Stimulated activated CD8-positive, alpha-beta memory T cell treated with anti-CD3 and anti-CD28 coated beads, Interleukin-2, amount 100 ng/mL, for 48 hours (primary cell): ENCODE measurements at places on chromosomes 2 and 18.

DNA sequence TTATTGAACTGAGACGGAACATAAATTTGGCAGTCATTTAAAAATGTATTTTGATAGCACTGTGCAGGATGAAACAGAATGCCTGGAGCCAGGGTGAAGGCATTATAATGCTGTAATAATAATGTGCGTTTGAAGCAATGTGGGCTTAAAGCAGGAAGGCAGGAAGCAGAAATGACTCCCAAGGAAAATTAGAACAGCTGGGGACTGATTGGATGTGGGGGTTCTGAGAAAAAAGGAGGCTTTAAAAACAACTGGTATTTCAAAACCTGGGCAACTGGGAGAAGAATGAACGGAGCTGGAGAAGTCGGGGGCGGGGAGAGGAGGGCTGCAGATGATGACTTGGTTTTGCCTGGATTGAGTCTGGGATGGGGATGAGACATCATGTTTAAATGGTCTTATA lies 12.6 kb downstream of the FAM124B start:
- DNase-seq, result no peak

DNA sequence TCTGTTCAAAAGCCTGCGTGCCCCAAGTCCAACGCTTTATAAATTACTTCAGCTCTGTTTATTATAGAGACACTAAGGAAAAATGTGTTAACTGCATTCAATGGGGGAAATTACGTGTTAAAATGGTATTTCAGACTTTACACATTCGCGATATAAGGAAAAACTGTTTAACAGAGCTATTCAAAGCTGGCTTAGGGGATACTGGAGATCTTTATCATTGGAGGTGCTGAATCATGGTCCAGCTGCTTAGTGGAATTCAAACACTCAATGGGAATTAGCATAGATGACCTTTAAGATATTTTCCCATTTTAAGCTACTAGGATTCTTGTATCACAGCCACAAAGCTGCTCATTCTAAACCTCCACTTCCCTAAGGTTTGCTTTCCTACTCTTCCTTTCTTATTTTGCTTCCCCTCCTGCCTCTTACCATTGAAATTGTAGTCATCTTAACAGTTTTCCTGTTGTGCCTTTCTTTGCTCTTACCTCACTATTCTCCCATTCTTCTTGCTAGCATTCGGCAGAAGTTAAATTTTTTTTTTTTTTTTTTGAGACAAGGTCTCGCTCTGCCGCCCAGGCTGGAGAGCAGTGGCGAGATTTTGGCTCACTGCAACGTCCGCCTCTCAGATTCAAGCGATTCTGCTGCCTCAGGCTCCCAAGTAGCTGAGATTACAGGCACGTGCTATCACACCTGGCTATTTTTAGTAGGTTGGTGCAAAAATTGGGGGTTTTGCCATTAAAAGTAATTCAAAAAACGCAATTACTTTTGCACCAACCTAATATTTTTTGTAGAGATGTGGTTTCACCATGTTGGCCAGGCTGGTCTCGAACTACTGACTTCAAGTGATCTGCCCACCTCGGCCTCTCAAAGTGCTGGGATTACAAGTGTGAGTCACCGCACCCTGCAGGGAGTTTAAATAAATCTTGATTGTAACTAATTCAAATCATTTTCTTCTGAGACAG lies 6.5 kb downstream of the SULT6B1 start:
- no peak for DNase-seq

DNA sequence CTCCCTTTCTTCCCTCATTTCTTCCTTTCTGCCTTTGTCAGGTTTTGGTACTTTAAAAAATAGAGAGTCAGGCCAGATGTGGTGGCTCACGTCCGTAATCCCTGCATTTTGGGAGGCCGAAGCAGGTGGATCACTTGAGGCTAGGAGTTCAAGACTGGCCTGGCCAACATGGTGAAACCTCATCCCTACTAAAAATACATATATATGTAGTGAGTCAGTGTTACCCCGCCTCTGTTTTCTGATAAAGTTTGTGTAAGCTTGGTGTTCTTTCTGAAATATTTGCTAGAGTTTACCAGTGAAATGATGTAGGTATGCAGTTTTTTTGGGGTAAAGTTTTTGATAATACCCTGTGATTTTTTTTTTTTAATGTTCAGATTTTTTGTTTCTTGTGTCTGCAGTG lies 58.8 kb downstream of the DGKD start:
- DNase-seq, result no peak

DNA sequence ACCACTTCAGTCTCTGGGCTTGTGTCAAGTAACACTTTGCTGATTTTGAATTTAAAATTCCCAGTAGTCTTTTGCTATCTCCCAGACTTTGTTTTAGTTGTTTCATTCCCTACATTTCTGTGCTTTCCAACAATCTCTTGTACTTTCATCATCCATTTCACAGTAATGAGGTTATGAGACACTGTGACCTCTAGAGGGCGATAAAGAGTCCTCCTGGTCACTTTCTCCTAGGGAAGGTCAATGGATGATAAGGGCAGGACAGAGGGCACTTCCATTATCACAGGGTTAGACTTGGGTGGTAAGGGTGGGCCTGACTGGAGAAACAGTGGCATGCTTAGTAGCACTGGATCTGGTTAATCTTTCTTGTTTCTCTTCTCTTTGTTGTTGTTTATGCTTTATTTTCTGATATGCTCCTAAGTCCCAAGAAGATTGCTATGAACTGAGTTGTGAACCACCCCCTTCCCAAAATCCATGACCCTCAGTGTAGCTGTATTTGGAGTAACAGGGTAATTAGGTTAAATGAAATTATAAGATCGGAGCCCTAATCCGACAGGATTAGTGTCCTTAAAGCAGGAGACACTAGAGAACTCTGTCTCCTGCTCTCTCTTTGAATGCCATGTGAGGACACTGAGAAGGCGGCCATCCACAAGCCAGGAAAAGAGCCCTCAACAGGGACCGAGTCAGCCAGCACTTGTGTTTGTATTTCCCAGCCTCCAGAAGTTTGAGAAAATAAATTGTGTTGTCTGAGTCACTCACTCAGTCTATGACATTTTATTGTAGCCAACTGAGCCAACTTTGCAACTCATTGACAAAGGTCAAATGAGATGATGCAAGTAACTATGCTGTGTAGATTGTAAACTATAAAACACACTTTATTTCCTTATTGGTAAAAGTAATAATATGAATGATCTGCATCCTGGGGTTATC lies 779.2 kb downstream of the CNTNAP5 start:
- no peak for DNase-seq

- DNase-seq, result no peak
These were observed 13.1 kb downstream of the KLHL14 start for GRCh38 chr18:32759611-32760167.

GRCh38 chr2:23777826-23778225 lies 149.1 kb downstream of the ATAD2B start:
- DNase-seq, result no peak

GRCh38 chr2:148909114-148909513 lies 34.1 kb downstream of the KIF5C start:
- no peak for DNase-seq

GRCh38 chr2:107585851-107586250 lies 240.8 kb upstream of the RGPD4 start:
- DNase-seq, result no peak

- no peak for DNase-seq
These were observed 22.7 kb downstream of the IAH1 start for GRCh38 chr2:9497017-9497416.

DNA sequence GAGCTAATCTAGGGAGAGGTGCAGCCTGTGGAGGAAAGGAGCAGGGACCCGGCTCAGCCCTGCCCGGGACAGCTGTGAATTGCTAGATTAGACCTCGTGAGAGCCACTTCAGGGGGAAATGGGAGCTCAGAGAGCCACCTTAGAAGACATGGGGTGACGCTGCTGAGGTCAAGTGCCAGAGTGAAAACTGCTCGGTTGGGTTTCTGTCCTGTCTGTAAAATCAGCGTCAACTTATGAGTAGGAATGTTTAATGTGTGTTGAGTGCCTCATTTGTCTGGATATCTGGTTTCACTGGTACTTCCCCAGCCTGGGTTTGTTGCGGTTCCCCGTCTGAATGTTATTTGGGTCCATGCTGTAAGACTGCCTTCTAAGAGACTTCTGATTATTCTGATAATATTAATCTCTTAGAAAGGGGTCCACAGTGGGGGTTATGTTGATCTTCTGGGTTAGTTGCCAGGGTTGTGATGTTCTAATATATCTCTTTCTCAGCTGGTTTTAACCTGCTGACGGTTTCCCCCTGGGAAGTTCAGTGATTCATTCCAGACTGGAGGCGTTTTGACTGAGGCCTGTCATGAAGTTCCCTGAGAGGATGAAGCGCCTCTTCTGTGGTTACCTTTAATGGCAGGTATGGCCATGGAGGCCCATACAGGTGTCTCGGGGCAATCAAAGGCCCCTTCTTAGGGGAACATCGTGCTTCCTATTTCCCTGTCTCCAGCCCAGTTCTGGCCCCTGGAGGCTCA lies 175.9 kb downstream of the SH3RF3 start:
- DNase-seq, result no peak

GRCh38 chr2:144798034-144798433 lies 278.1 kb upstream of the ZEB2 start:
- DNase-seq, result no peak

DNA sequence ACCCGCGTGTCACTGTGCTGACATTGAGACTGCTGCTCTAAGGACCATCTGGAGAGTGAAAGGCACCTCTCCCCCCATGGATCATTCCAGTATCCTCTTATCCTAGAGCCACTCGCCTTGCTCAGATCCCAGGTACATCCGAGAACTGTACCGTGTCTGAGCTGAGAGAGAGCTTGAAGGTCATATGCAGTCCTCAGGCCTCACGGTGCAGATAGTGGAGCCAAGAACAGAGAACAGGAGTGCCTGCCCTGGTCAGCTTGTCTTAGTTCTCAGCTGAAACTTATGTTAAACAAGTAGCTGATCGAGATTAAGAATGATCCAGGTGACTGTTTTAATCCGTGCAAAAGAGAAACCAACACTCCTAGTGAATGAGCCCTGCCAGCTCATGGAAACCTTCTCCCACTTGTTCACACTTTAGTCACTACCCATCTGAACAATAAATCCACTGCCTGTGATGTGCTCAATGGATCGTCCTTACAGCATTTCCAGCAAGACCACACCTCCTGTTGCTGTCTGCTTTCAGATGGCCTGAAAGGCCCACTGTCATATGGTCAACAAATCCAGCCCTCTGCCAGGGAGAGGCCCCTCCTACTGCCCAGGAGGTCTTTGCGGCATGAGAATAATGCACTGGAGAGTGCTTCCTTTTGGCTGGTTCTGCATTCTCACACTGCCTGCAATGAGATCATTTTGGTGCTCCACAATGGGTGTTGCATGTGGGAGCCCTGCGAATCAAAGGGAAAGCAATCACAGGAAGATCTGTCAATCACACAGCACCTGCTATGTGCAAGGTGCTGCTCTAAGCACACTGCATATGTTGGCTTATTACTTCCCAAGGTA lies 43.7 kb upstream of the APCDD1 start:
- no peak for DNase-seq

DNA sequence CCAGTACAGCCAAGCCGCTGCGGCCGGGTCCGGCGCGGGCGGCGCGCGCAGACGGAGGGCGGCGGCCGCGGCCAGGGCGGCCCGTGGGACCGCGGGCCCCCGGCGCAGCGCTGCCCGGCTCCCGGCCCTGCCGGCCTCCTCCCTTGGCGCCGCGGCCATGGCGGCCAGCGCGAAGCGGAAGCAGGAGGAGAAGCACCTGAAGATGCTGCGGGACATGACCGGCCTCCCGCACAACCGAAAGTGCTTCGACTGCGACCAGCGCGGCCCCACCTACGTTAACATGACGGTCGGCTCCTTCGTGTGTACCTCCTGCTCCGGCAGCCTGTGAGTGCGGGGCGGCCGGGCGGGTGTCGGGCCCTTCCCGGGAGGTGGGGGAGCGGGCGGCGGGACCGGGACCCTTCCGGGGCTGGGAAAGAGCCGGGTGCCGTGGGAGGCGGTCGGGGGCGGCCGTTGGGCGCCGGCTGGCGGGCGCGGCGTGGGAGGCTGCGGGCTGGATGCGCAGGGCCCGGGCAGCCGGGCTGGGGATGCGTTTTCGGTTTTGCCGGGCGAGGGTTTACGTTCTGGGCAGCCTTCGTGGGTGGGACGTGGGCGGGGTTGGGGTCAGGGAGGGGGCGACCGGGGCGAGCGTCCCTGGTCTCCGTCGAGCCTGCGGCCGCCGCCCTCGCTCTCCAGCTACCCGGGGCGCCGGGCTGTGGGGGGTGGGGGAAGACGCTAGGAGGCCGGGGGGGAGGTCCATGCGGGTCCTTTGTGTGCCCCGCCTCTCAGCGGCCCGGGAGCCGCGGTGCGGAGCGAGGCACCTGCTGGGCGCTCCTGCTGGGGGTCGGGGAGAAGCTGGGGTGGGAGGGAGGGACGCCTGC lies 537 bp downstream of the AGFG1 start:
- DNase-seq, result no peak

GRCh38 chr18:13316063-13316462 lies 97.5 kb downstream of the LDLRAD4 start:
- no peak for DNase-seq

DNA sequence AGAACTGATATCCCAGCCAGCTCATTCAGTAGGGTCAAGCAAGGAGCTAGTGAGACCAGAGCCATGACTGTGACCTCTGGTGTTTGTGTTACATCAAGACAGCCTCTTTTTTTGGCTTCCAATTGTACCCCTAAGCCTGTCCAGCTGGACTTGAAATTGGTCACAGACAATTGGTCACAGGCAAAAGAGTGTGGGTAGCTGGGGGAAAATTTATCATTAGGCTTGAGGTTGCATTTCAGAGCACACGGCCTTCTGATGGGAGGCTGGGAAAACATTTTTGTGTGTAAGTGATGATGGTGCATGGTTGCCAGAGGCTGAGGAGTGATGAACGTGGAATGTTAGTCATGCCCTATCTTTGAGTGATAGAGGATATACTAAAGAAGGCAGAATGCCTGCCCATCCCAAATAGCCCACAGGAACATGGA lies 285.1 kb upstream of the SLC14A2 start:
- DNase-seq, result no peak

GRCh38 chr2:8316356-8316755 lies 365.5 kb upstream of the ID2 start:
- no peak for DNase-seq

- no peak for DNase-seq
These were observed 87.8 kb downstream of the NOL10 start for GRCh38 chr2:10601866-10602566.

DNA sequence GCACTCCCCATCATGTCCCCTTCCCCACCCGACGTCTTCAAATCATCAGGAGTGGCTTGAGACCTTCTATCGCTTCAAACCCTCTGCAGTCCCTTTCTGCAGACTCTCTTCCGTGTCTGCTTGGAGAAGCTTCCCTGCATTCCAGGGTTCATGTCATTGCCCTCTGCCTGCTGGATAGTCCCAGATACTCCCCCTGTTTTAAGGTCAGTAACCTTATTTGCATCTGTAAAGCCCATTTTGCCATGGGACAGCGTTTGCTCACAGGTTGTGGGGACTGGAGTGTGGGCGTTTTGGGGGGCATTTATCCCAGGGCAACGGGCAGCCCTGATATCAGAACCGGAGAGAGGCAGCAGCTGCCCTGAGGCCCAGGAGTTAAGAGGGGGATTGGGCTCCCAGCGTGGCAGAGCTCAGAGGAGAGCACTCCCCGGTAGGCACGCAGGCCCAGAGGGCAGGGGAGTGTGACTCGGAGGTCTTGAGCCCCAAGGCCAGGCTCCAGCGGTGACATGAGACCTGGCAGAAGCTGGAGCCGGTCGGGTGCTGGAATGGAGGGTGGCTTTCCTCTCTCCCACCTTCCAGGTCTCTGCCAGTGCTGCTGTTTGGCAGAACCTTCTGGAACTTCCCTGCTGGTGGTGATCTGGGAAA lies 73.8 kb downstream of the RTP5 start:
- DNase-seq, result no peak

GRCh38 chr2:62458671-62459081 lies 47.3 kb downstream of the TMEM17 start:
- no peak for DNase-seq
